ENCODE measurements at places on chromosomes 11 and 22.

DNA sequence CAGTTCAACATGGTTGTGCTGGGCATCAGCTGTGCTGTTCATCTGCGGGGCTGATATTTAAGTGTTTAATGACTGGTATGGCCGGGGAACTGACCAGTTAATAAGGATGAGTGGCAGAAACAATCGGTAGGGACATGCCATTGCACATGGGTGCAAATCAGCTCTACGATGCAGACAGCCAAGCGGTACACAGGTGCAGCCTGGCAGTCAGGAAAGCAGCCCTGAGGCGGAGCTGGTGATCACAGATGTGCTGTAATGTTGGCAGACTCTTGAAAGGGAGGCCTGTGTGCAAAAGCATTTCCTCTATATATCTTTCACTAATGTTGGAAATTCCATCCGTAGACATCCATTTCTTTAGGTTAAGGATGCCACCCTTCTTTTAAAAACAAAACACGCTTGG is 1.1 kb downstream of the MMP20 start:
- no peak for DNase-seq

DNA sequence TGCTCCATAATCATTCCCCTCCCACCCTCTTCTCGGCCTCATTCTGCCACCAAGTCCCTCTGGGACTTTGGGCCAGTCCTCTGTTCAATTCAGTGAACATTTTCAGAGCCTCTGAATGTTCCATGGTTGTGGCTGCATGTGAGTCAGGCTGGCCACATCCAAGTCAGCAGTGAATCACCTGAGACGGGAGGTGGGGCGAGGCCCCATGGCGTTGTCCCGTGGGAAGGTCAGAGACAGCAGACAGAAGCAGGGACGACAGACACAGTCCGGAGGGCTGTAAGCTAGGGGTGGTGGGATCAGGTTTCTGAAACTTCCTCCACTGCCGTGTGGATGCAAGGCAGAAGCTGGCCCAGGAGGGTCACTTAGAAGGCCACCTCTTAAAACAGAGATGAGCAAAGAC is 324.8 kb downstream of the MN1 start:
- no peak for DNase-seq

- DNase-seq: no peak
These were observed 14.9 kb downstream of the NCF4 start for GRCh38 chr22:36875741-36876140.

DNA sequence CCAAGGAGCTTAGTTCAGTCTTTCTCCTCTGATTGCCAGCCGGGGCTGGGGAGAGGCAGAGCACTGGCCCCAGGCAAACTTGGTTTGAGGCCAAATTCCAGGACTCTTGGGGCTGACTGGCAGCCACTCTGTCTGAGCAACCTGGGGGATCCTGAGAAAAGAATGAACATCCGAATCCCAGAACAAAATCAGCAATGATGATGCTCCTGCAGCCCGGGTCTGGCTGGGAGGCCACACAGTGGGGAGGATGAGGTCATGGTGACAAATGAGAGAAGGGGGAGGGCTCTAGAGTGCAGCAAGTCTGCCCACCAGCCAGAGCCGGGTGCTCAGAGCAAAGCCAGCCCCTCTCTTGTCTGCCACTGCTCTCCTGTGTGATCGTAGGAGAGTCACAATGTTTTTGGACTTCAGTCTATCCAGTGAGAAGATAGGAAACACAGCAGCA is 71.8 kb upstream of the PAX6 start:
- DNase-seq: no peak

- DNase-seq: no peak
These were observed 134.3 kb upstream of the C11orf58 start for GRCh38 chr11:16603890-16604793.

GRCh38 chr11:66958956-66959274 is 732 bp upstream of the PC start:
- peak; percentile 5 for DNase-seq

- DNase-seq: no peak
These were observed 327.8 kb upstream of the ARHGAP42 start for GRCh38 chr11:100359281-100359680.

GRCh38 chr22:27435844-27436576 is 365.5 kb downstream of the MN1 start:
- DNase-seq: no peak

- DNase-seq: no peak
These were observed 101.7 kb upstream of the CSNK2A3 start for GRCh38 chr11:11454671-11455223.

- DNase-seq: no peak
These were observed 61.6 kb downstream of the DYNC2H1 start for GRCh38 chr11:103170865-103171264.

- DNase-seq: no peak
These were observed 100.8 kb downstream of the PRMT3 start for GRCh38 chr11:20488352-20488751.

DNA sequence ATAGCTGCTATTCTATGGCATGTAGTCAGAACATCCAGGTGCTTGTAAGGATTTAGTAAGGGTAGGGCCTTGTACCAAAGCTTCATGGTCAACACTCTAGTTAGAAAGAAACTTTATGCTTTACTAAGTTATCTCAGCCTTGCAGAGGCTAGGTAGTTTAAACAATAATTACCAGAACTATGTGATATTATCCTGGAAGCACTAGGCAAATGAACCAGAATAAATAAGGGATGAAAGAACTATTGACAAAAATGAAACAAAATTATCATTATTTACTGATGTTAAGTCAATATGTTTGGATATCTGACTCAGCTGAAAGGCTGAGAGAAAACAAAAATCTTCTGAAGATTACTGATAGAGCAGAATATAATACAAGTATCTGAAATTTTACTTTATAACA is 1089.1 kb upstream of the RAG2 start:
- no peak for DNase-seq

- no peak for DNase-seq
These were observed 52.9 kb downstream of the GAB4 start for GRCh38 chr22:16955081-16955480.

DNA sequence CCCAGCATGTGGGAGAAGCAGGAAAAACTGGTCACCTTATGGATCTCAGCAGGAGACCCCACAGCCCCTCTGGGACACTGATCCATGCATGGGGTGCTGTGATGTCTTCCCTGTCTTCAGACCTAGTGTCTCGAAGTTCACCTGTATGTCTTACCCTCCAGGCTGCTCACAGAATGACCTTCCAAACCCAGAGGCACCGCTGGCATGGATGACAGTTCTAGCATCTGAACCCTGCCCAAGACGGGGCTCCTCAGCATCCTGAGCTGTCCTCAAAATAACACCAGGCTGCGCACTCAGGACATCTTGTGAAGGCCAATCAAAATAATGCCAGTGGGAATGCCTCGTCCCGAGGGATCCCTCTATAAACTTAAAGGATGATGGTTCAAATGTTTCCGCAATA is 824.9 kb downstream of the TBC1D22A start:
- no peak for DNase-seq

- DNase-seq: no peak
These were observed 27.4 kb downstream of the IGLL5 start for GRCh38 chr22:22914726-22915669.

GRCh38 chr11:78223320-78223954 is 34.7 kb downstream of the USP35 start:
- DNase-seq: no peak

GRCh38 chr22:20810645-20811044 is 36.7 kb downstream of the SERPIND1 start:
- DNase-seq: no peak

- no peak for DNase-seq
These were observed 24.7 kb upstream of the PANX2 start for GRCh38 chr22:50145721-50146438.

DNA sequence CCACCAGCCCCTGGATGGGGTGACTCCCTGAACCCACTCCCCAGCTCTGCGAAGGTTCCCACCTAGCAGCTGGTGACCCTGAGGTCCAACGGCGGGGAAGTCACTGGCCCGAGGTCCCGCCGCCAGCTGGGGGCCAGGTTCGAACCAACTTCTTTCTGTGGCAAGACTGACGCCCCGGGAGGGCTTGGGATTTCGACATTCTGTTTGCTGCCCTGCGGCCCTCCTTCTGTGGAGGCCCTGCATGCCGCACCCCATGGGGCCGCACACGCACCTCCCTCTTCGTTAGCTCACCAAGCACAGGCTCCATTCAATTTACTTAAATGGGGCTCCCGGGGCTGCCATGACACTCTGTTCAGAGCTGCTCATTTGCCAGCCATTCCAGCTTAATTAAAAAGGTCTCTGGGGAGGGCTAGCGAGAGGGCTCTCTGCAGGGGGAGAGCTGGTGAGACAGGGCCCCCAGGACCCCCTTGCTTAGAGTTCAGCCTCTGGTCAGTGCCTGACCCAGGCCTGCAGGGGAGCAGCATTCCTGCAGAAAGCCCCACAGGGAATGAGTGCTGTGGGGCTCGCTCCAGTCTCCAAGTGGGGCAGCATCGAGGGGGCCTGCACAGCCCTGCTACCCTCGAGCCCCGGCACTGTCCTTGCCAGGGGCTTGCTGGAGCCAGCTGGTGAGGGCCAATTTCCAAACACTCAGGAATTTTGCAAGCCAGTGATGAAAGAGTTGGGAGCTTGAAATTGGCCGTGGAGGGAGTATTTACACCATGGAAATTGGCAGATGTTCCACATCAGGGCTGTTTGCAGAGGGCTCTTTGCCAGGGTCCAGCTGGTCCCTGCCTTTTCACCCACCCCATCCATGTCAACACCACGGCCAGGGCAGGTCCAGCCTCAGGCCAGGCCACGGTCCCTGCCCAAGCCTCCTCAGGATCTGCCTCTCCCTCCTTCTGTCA is 80.8 kb downstream of the CACNA1I start:
- no peak for DNase-seq

DNA sequence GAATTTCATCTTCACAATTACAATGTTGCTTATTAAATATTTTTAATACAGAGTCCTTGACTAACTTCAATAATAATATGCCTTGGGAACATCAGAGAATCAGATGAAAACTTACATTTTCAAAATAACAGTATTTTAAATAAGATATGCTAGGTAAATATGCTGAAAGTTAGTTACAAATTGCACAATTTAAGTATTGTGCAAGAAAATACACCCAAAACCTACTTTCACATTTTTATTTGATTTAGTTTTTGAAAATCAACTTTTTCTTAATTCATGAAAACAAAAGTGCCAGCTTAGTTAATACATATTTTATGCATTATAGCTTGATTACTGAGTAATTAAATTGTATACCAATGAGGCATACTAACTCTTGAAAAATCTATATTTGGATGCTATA is 76.8 kb downstream of the SOX6 start:
- no peak for DNase-seq

GRCh38 chr11:26820739-26821138 is 98.9 kb upstream of the SLC5A12 start:
- no peak for DNase-seq

DNA sequence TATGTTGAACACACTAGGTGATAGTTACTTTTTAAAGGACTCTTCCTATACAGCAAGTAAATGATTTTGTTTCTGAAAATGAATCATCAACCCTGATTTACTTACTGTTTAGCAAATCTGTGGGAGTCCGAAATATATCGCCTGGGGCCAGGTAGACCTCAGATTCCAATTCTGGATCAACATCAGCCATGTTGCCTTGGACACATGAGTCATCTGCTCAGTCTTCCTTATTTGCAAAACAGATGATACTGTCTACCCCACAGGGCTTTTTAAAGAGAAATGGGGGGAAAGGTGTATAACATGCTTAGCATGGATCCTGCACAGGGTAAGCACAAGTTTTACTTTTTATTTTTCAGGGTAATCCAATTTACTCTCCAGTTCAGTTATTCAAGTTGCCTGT is 324.2 kb downstream of the TENM4 start:
- no peak for DNase-seq

DNA sequence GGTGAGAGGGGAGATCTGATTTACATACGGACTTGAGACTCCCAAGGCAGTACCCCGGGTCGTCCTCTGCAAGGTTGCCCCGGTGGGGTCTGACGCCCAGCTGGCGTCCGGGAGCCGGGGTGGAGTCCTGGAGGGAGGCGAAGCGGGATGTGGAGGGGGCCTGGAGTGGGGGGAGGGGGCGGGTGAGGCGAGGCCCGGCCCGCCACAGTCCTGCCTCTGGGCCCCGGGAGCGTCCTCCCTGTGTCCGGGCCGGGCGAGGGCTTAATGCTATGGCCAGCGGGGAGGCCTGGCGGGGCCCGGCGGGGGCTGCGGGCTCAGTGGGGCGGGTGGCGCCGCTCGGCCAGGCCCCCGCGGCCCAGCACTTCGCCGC is 2.4 kb upstream of the MYBPC3 start:
- DNase-seq: no peak

DNA sequence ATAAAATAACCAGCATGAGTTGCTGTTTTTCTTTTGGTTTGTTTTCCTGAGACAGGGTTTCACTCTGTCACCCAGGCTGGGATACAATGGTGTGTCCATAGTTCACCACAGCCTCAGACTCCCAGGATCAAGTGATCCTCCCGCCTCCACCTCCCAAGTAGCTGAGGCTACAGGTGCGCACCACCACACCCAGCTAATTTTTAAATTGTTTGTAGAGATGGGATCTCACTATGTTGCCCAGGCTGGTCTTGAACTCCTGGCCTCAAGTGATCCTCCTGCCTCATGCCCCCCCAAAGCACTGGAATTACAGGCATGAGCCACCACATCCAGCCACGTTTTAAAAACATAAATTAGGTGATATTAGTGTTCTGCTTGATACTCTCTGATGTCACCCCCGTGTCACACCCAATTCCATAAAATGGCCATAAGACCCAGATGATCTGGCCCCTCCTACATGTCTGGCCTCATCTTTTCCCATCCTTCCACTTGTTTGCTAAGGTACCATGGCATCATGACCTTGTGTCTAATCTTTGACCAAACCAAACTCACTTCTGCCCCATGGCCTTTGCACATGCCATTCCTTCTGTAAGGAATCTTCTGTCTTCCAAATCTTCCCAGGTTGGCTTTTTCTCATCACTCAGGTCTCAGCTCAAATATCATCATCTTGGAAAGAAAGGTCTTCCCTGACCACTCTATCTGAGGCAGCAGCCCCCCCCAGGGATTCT is 6.3 kb downstream of the SIK3 start:
- DNase-seq: no peak

DNA sequence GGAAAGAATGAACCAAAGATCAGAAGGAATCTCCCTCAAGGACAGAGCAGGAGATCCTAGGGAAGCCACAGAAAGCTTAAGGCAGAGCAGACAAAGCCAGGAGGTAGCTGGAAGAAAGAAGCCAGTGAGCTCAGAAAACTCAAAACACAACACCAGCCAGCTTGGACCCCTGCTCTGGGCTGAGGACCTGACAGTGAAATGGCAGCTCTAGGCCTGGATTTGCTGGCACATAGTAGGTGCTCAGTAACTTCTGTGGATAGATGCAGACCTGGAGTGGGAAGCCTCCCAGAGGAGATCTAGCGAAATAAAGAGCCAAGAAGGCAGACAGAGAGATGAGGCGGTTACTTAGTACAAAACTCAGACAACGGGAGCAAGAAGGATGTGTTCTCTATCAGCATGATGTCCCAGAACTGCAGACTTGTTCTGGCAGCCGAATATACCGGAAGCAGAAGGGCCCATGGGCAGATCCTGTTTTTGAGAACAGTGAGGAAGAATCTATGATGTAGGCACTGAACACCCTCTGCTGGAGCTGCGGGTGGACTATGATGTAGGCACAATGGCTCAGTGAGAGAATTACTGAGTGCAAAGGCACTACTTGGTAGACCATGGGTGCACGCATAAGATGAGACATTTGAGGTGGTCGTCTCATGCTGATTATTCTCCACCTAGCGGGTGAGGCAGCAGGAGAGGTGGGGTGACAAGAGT is 4.8 kb downstream of the ROBO4 start:
- DNase-seq: peak; percentile 61
